Retina (tissue), 1 donor: ENCODE measurements at places on chromosomes 12 and 14.

GRCh38 chr12:10212739-10213131, at the start of gene GABARAPL1:
Gene GABARAPL1, plus strand, starts transcription at chr12:10212877. Its CDS starts 253 bp downstream, at chr12:10213130.
- peak; percentile 92 for DNase-seq

DNA sequence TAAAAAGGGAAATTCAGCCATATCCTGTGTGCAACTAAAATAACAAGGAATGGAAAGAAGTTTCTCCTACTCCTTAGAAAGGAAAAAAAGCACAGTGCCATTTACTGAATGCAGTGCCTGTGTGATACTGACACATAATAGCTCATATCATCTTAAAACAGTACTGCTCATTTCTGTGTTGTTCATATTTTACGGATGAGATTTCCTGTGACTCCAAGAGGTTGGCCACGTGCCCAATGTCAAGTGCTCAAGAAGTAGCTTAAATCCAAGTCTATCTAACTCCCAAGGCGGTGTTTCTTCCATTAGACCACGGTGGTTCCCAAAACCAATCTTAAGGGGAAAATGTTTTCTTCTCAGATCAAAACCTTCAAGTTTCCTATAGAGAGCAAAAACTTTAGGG, 20.0 kb downstream of the MAP3K9 start:
- DNase-seq = no peak

GRCh38 chr12:125434936-125435443, 369.8 kb downstream of the AACS start:
- no peak for DNase-seq

DNA sequence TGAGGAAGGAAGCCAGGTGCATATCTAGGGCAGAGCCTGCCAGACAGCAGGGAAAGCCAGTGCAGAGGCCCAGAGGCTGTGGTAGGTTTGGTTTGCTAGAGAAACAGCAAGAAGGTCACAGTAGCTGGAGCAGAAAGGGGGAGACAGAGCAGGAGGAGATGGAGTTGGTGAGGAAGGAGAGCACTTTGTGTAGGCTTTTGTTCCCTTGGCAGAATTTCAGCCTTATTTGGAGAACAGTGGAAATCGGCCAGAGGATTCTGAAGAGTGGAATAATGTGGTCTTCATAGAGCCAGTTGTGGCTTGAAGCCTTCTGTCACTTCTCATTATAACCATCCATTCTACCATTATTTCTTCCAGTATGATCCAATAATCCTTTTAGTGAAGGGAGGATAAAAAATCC, 212.9 kb upstream of the FAR2 start:
- DNase-seq = peak; percentile 22

- DNase-seq = no peak
These were observed 129.2 kb upstream of the EEA1 start for GRCh38 chr12:93058280-93058679.

- DNase-seq = no peak
These were observed 50.1 kb upstream of the RERGL start for GRCh38 chr12:18139989-18140596.
